Neural crest cell (in vitro differentiated cells): ENCODE measurements at places on chromosomes 2 and 18.

DNA sequence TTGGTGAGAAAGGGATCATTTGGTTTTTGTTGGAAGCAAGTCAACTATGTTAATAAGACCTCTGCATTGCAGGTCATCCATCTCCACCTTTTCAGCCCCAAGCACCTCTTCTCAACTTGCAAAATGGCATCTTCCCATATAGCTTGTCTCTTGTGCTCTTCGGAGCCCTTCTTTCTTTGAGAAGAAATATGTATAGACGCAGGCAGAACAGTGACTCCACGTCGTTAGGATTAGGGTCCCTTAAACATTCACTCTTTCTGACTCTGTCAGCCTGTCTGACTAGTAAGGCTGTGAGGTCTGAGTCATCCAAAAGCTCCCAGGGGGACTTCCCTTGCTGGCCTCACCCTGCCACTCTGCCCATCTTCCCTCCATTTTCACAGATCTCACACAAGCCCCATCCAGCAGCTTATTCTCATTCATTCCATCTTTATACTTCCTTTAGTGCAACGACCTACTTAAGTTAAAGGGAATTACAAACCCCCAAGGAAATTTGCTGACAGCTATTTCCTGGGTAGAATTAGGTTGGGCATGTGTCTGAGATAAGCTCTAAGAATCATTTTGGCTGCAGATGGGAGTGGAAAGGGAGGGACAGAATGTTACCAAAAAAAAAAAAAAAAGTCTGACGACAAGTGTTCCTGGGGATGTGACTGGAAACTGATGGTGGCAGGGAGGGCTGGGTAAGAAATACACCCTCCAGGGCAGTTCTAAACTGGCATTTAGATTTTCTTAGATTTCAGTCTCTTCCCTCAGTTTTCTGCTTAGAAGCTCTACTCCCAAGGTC, 37.7 kb upstream of the MEX3C start:
- no peak for DNase-seq

DNA sequence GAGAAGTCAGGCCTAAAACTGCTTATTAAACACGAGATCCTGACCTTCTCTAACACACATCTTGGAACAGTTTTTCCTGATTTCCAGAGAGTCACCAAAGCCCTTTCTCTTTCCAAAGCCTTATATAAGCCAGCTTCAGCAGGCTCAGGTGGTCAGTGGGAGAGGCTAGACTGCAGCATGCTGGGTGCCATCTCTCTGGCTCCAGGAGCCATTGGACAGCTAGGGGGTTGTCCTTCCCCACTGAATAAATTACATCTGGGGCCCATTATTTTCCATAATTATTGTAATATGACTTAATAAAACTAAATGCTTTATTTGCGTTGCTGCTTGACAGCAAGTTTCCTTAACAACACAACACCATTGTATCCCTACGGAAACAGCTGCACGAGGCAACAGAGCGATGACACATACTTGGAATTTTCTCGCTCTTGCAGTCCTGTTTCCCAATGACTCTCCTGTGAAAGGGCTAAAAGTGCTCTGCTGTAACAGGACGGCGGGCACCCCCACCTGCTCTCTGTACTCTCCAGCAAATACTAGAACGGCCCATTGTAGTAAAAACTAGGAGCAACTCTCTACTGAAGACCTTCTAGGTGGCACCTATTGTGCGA, 160.6 kb downstream of the RNF144A start:
- DNase-seq = no peak

GRCh38 chr2:188949046-188949818, 24.9 kb upstream of the COL3A1 start:
- DNase-seq = no peak

GRCh38 chr2:96144481-96145035, 682 bp downstream of the DUSP2 start:
- no peak for DNase-seq

- DNase-seq = no peak
Measured at GRCh38 chr18:51135795-51136194, 61.7 kb downstream of the MEX3C start.

- DNase-seq = no peak
Measured at GRCh38 chr2:18483896-18484295, 76.6 kb downstream of the RDH14 start.

GRCh38 chr2:5507367-5507766, 184.8 kb upstream of the SOX11 start:
- DNase-seq = no peak
